ENCODE measurements at places on chromosomes 7 and 10.

GRCh38 chr10:28623483-28623882 lies 53.8 kb upstream of the BAMBI start:
- DNase-seq = no peak

DNA sequence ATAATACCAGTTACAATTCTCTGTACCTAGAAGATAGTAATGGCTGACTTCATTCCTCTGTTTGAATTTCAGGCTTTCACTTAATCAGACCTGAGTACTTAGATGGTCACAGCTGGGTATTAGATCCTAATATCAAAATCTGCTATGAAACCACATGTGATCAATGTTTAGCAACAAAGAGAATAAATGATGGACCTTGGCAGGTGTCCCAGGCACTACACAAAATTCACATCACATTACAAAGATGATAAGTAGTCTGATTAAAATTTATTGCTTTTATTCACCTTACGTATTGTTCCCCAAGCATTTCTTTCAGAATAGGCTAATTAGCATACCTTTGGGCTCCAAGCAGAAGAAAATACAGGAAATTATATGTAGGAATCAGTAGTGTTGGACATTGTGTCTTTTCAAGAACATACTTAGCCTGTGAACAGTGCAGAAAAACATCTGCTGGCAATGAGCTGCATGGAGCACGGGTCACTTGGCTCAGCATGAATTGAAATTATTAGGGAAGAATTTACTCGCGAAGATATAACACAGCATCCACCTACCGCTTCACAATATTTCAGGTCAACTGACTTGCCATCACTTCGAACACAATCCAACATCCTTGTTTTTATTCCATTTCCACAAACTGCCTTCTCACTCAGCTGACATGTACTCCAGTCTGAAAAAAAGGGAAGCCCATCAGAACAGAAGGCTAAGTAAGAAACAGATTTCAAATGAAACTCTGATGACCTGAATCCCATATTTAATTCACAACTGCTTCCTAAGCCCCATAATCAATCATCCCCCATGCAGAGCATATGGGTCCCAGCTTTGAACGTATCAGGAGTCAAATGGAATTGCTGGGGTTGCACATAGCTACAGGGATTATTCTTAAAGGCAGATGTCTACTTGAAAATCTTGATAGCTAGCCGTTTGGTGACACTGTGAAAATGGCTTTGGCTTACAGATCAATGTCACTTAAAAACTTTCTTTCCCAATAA lies 421.0 kb downstream of the THSD7A start:
- no peak for DNase-seq

GRCh38 chr10:44935201-44935965 lies 24.2 kb upstream of the RASSF4 start:
- DNase-seq = peak; percentile 79

DNA sequence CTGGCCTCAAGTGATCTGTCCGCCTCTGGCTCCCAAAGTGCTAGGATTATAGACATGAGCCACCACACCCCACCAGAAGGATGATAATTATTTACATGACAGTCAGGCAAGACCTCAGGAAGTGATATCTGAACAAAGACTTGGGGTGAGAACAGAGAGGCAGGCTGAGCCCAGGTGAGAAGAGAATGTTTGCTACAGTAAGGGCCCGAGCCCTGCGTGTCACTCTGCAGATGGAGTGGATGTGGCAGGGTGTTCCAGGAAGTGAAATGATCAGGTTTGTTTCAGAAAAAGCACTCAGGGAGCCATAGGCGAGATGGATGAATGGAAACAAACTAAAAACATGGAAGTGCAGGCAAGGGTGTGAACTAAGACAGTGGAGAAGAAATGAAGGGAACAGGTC lies 22.2 kb downstream of the SFMBT2 start:
- no peak for DNase-seq

- no peak for DNase-seq
Measured at GRCh38 chr10:43691485-43691884, 42.8 kb upstream of the ZNF32 start.

GRCh38 chr7:16548428-16548827 lies 21.8 kb downstream of the LRRC72 start:
- no peak for DNase-seq

Data from right atrium auricular region (tissue), 2 donors.